ENCODE measurements at places on chromosomes 3 and 15.
A peak's percentile ranks its signal among the peaks of the same experiment; 100 is the strongest.

DNA sequence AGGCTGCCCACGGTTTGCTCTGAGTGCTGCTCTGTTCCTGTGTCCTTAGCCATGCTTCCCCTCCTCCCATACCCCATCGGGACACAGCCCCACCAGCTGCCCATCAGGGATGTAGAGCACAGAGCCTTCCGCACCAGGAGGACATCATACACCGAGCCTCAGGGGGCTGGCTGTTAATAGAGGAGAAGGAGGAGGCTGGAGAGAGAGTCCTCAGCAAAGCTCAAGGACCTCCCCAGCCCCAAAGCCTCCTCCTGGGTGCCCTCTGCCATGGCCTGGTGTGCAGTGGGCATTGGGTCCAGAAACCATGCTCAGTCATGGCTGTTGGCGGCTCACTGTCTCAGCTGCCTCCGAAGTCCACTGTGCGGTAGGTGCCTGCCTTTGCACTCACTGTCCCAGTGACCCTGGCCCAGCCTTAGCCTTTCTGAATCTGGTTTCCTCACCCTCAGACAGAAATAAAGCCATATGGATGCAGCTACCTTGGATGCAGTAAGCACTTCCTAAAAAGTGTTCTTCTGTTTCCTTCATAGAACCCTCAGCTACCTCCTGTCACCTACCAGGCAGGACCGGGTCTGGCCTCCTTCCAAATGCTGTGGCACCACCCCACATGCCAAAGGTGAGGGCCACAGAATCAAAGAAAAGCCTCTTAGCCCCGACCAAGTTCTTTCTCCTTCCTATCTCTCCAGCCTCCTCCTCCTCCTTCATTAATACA, 53.9 kb downstream of the ACAD9 start:
- no peak for DNase-seq

GRCh38 chr3:155101398-155101797, 21.3 kb downstream of the MME start:
- no peak for DNase-seq

GRCh38 chr3:25313286-25313685, 114.8 kb upstream of the RARB start:
- no peak for DNase-seq

DNA sequence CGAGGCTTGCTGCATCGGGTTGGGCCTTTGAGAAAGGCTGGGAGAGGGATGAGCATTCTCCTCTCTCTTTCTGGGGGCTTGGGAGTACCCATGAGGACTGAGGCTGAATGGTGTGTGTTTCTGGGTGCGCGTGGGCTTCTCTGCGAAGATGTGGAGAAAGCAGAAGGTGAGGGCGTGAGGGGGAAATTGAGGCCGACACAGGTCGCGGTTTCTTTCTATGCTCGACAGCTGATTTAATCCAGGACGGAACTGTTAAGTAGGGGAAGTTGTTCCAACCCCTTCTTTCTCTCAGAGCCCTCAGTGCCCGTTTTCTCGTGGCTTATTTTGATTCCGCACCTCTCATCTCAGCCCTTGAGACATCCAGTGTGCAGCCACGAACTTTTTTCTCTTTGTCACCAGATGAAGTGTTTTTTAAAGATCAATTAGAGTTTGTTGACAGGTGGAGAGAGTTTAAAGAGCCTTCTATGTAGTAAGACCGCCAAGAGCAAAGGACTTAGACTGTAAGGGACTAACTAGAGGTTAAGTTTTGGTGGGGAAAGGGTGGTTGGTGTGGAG, 711 bp downstream of the STARD9 start:
- DNase-seq: no peak

- no peak for DNase-seq
Observed at GRCh38 chr15:49831206-49831965, 210.5 kb downstream of the DTWD1 start.

DNA sequence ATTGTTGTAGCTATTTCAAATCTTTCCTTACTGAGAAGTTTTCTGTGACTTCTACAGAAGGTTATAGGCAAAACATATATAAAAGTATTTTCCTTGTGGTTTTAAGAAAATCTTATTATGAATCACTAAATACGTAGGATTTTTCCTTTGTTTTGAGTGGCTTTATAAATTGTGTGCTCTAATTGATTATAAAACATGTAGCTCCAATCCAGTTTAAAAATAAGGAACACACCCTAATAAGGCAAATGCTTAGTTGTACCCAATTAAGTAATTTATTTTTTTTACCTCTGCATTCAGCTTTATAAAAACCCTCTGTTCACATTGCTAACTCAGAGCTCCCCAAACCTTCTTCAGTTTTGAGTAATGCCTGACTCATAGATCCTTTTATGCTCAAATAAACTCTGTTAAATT, 408.0 kb downstream of the NAALADL2 start:
- no peak for DNase-seq

DNA sequence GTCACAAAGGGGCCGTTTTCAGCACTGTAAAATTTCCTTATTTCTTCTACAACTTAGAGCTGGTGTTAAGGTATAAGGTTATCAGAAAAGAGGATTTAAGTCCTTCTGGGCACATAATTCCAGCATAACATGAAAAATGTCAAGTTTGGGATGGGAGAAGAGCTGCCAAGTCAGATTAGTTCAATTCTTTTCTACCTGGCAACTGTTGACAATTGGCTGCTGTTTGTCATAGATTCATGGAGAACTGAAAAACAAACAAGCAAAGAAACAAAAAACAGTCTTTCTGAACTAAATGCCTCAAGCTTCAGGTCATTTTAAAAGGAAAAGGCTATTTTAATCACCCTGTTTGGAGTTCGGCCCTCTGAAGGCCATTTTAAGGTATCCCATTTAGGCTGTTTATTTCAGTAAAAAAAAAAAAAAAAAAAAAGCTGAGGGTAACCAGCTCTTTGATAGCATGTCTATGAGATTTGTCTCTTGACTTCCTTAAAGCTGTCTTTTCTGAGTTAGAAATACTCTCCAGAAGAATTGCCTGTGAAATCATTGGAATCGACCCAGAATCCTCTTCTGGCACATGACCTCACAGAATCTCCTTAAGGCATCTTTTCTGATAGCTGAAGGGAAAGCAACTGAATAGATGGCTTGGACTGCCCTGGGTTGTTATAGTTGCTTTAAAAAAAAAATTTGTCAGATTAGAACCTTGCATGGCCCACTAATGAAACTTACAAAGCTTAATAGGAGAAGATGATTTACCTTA, 173.3 kb downstream of the SEMA6D start:
- DNase-seq: no peak

DNA sequence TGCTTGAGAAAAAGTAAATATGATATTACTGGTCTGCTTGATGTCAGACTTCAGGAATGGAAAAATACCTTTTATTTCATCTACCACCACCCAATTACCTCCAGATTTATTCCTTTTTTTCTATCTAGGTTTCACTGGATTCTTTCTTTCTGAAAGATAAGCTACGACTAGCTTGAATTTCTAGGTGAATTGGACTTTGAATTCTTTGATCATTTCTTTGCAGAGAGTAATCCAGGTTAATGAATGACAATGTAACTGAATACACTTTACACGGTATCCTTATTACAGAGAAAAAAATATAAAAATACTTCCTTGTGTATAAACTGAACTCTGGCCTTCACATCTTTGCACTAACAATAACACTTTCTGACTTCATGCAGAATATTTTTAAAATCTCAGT, 59.5 kb upstream of the TRPC1 start:
- no peak for DNase-seq

DNA sequence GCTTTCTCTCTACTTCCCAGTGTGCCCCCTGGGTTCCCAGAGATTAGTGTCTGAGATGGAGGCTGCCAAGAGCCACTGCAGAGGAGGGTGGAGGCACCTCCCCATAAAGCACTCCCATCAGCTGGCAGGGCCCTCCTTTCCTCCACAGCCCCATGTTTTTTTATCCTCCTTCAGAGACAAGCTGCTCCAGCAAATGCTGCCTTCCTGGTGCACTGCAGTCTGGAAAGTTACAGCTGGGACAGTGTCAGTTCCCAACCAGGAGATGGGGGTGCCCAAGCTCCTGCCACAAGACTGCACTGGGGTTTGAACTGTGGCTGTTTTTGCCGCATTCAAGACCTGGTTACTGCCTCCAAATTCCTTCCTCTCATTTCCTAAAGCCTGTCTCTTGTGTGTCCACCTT, 206.1 kb downstream of the CADPS start:
- no peak for DNase-seq

DNA sequence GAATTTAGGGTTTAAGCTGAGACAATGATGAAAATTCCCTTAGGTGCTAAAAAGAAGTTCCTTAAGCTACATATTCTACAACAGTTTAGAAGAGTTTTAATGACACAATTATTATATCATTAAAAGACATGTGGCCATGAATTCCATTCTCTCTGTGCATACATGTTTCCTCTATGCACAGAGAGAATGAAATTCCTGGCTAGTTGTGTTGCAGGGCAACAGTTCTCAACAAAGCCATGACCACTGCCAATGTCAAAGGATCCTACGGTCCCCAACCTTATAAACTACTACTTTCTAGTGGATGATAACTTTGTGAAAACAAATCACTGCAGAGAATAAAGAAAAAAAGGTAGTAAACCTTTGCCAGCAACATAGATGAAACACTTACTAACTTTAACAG, 122.7 kb downstream of the OTOL1 start:
- no peak for DNase-seq

DNA sequence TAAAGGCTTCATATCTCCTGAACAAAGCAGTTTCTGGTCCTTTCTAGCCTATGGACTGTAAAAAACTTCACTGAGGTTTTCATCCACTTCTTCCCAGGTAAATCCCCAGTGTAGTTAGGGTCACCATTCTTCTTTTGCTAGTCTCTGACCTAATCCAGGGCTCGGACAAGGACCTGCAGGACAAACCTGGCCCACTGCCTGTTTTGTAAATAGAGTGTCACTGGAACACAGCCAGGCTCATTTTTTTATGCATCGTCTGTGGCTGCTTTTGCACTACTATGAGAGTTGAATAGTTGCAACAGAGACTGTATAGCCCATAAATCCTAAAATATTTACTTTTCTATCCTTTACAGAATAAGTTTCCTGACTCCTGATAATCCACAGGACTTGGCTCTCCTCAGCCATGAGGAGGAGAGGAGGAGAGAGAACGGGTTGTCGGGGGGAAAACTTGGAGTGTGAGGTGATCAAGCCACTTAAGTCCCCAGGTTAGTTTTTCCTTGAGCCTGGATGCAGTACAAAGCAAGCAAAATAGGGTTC, 29.0 kb downstream of the CCR3 start:
- DNase-seq: no peak

DNA sequence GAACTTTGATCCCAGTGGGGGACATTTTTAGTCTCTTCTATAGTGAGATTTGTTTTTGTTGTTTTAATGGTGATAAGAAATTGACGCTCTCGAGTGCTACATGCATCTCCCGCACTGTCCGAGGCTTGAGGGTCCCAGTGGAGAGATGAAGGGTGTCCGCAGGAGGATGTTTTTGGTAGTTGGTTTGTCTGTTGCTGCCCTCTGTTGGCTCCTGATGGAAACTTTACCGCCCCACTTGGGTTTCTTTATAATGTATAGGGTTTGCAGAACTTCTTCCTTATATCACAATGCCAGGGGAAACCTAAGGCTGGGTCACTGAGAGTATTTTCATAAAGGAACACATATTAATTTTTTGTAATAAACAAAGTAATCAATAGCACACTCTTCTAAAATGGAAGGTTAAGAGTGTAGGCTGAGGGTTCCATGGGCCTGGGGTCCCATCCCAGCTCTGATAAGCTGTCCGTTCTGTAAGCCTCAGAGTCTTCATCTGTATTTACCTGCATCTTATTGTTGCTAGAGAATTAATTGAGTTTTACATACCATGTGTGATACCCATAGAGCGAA, 185.3 kb upstream of the FEZF2 start:
- no peak for DNase-seq

- DNase-seq: no peak
Observed at GRCh38 chr3:197038679-197039462, 9.3 kb upstream of the MELTF start.

- DNase-seq: no peak
Observed at GRCh38 chr3:55537129-55537528, 50.0 kb upstream of the WNT5A start.

- no peak for DNase-seq
Observed at GRCh38 chr15:66774001-66774814, 72.2 kb downstream of the SMAD6 start.

DNA sequence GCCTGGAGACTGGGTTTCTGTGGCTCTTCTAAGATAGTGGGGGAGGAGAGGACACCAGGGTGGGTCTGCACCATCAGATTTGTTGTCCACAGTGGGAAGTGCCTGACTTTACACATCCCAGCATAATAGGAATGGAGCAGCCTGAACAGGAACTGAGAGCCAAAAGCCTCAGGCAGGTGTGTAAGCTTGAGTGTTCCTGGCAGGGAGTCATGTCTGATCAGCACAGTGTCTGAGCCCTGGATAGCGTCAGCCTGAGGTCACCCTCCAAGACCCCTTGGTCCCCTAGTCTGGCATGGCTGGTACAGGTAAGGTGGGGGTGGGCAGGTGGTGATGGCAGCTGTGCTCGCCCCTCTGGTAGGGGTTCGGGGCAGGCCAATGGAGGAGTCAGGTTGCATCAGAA, 20.2 kb downstream of the INSYN1 start:
- no peak for DNase-seq

- DNase-seq: peak; percentile 13
Observed at GRCh38 chr15:41511899-41512369, 1.7 kb downstream of the LTK start.

- no peak for DNase-seq
Observed at GRCh38 chr3:4546346-4547178, 53.4 kb downstream of the ITPR1 start.

GRCh38 chr15:63407612-63408011, 26.0 kb upstream of the CA12 start:
- no peak for DNase-seq

- DNase-seq: no peak
Observed at GRCh38 chr3:131397889-131398288, 16.3 kb downstream of the NUDT16 start.

- no peak for DNase-seq
Observed at GRCh38 chr3:46778101-46778500, 60.4 kb upstream of the PRSS50 start.

DNA sequence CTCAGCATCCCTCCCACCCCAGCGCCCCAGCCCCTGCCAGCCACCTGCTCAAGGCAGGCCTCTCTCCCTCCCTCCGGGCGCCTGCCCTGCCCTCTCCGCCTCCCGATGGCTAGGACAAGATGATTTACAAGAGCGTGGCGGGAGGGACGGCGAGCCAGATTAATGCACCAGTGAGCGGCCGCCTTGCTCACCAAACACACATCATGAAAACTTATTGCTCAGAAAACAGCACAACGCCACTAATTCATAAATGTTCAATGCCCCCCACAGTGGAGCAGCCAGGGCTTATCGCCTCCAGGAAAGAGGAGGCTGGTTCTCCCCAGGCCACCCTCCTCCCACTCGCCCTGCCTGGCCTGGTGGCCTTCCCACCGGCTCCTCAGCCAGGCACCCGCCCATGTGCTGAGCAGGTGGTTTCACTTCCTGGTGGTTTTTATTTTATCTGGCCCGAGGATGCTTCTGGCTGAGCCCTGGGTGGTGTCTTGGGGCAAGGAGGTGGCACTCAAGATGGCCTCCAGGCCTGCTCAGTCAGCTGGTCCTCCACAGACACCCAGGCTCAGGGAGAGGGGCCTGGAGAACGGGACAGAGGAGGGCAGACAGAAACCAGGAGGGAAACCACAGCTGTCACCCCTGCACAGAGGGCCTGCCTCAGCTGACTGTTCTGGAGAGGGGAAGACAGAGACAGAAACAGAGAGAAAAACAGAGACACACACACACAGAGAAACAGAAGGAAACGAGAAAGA, 284.9 kb downstream of the UACA start:
- DNase-seq: no peak

GRCh38 chr3:96700322-96701315, 113.8 kb upstream of the EPHA6 start:
- no peak for DNase-seq
